Endodermal cell (in vitro differentiated cells): ENCODE measurements at places on chromosomes 5 and 9. TPM values are rescaled to one million over a fixed set of nuclear protein-coding genes. Genes with fewer than 3 reads are reported as not detected.

DNA sequence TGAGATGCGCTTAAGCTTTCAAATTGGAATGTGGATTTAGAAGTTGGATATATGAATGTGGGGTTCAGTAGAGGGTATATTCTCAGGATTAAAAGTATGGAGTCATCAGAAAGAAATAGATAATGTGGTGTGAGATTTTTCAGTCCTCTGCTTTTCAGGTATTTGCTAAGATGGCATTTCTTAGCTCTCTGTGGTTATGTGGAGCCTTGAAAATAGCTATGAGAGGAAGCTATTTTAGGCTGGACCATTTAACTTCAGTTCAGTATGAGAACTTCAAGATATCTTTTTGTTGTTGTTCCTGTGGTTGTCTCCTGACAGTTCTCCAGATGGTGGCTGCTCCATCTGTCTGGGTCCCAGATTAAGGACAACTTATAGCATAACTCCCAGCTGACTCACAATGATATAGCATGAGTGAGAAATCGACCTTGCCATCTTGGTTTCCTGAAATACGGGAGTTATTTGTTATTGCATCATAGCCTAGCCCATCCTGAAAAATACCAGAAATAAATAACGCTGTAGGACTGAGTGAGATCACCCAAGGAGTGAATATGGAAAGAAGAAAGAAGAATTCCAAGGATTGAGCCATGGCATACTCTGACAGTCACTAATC, 461.5 kb downstream of the ANXA1 start:
- peaks cover 8% of the 10 kb centered on the region for H3K4me1 ChIP-seq
- no peak overlapping the region for H3K4me3 ChIP-seq
- no peaks in the 10 kb centered on the region for H3K36me3 ChIP-seq
- H3K27ac ChIP-seq, result no peak overlapping the region
- DNase-seq, result no peak

- H3K4me1 ChIP-seq, result no peaks in the 10 kb centered on the region
- DNase-seq, result no peak
- no peak overlapping the region for H3K4me3 ChIP-seq
- no peak overlapping the region for H3K27ac ChIP-seq
These were observed 263.5 kb upstream of the ANKRD55 start for GRCh38 chr5:56496581-56497063.

DNA sequence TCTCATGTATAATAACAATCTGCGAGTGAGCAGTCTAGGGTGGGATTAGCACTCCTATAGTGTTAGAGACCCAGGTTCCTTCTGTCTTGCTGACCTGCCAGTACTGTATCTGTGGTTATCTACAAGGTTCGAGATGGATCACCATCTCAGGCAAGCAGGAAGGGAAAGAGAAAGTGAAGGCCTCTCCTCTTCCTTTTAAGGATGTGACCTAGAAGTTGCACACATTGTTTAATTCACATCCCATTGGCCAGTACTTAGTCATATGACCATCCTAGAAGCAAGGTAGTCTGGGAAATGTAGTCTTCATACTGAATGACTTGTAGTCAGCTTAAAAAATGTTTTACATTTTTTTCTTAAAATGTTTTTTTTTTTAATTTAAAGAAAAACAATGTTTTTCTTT, 168.6 kb downstream of the CARTPT start:
- H3K4me1 ChIP-seq, result no peaks in the 10 kb centered on the region
- no peak overlapping the region for H3K27ac ChIP-seq
- H3K36me3 ChIP-seq, result no peaks in the 10 kb centered on the region
- no peak for DNase-seq
- H3K4me3 ChIP-seq, result no peak overlapping the region

- H3K4me1 ChIP-seq, result peaks cover 4% of the 10 kb centered on the region
- H3K27ac ChIP-seq, result no peak overlapping the region
- no peak for DNase-seq
These were observed 11.7 kb downstream of the CDC14B start for GRCh38 chr9:96607971-96608370.

DNA sequence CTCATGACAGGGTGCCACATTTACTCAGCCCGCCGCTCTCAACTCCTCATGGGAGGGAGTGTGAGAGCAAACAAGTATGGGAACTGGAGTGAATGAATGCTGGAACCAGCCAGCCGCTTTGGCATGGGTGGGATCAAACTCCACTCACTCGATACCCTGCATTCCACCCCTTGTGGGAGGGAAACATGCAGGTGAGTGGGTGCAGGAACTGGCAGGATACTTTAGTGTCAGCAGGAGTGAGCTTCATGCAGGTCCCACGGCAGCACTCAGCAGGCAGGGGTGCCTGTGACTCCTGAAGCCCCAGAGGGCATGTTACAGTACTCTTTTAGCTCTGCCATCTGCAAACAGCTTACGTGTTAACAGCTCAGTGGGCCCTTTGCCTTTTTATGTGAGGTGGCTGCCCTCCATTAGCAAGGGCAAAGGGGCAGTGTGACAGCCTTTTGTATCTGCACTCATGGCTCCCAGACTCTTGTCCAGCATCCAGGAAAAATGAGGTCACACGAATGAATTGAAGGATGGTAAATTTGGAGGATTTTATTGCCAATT, 433.2 kb upstream of the NMUR2 start:
- H3K27me3 ChIP-seq, result no peaks in the 10 kb centered on the region
- H3K36me3 ChIP-seq, result no peaks in the 10 kb centered on the region
- H3K4me3 ChIP-seq, result no peak overlapping the region

DNA sequence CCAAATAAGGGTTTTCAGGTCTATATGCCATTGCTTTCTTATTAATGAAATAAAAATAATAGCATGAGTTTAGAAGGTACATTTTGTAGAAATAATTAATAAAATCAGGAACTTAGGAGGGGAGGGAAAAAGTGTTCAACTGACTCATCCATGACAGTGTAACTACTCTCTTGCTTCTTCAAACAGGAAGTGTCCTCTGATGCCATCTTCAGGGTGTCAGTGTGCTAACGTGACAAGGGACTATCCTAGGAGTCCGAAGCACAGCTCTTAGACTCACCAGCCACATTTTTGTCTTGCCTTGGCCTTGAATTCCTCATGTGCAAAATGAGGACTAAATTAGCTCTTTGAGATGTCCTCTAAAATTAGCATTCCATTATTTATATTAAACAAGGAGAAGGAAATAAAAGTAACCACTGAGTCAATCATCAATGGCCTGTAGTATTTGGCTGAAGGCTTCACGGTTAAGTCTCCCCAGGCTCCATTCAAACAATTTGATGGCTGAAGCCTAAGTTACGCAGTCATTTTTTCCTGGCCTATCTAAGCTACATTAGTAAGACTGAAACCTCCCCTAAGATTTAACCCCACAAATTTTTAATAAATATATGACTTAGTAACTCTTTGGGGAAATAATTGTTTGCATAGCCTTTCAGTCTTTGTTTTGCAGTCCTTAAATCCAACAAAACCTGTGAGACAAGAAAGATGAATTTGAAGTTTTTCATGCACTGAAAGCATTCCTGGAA, 151.1 kb downstream of the ARL15 start:
- no peak overlapping the region for H3K4me3 ChIP-seq
- no peak overlapping the region for H3K27ac ChIP-seq
- no peak for DNase-seq
- no peaks in the 10 kb centered on the region for H3K36me3 ChIP-seq

DNA sequence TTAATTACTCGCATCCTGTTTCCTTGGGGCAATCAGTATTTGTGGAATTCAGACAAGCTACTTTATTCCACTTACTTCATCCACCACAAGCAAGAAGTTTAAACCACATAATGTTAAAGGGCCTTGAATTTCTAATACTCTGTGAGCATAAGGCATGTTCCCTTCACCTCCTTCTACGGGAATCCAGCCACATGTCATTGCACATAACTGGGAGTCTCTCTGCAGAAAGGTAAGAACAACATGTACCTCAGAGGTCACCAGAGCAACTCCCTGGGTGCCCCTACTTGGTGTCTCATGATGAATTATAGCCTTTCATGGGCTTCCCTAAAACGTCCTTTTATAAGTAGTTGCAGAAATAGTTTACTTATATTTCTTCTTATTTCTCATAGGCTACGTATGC, 553.2 kb downstream of the DTWD2 start:
- no peaks in the 10 kb centered on the region for H3K4me1 ChIP-seq
- H3K4me3 ChIP-seq, result no peak overlapping the region
- no peaks in the 10 kb centered on the region for H3K36me3 ChIP-seq
- no peaks in the 10 kb centered on the region for H3K27me3 ChIP-seq
- no peak overlapping the region for H3K27ac ChIP-seq

DNA sequence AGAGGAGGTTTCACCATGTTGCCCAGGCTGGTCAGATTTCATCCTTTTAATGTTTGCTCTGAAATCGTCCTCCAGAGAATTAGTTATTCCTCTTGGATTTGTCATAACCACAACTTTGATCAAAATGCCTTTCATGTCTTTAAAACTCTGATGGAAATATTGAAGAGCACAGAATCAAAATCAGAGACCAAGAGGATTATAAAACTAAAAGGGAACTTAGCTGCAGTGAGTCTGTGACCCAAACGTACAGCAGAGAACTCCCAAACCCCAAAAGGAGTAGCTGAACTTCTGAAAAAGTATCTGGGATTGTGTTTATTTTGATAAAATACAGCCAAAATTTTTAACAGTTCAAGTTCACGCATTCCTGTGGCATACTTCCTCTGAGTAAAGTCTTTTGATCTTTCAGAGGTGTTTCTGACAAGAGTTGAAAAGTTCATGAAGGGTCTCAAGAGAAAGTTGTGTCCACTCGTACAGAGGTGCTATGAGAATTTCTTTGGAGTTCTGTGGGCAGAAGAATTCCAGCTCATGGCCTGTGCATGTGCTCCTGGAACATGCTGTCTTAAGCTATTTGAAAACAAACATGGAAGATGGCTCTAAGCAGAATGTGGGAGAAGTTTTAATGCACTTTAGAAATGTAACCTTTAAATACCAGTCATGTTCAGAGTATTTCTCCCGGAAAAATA, 124.0 kb downstream of the ESM1 start:
- peaks cover 12% of the 10 kb centered on the region for H3K27me3 ChIP-seq
- no peaks in the 10 kb centered on the region for H3K36me3 ChIP-seq
- no peak overlapping the region for H3K4me3 ChIP-seq
- no peak overlapping the region for H3K27ac ChIP-seq
- no peak for DNase-seq
- H3K4me1 ChIP-seq, result no peaks in the 10 kb centered on the region

DNA sequence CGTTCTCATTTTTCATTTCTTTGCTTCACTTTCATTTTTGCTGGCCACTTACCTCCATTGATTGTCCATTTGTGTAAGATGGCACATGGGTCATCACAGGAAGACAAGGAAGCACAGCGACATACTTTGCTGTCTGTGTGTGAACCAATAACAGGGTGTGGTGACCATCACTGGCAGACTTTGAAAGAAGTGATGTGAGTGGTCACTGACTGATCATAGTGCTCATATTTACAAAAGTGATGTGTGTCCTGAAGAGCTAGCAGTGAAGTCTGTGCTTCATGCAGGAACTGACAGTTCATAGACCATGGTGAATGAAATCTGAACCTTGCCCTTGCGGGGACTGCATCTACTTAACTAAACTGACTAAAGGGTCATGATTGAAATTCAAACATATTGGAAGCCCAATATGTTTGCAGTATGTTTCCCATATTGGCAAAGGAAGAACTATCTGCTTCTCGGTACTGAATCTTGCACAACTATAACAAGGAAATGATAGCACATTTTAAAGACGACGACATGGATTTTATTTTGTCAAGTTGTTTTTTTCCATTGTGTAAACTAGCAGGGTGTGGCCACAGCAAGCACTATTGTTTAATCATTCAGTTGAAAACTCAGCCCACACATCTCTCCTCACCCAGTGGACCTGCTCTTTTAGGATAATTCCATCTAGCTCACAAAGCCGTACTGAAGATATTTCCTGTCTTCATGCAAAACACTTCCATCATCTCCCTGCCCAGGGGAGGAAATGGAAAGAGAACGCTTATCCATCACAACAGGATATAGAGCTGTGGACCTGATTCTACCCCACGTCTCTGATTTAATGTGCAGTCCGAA, 232.0 kb upstream of the ANKRD55 start:
- DNase-seq, result no peak
- H3K27ac ChIP-seq, result no peak overlapping the region
- H3K36me3 ChIP-seq, result no peaks in the 10 kb centered on the region

DNA sequence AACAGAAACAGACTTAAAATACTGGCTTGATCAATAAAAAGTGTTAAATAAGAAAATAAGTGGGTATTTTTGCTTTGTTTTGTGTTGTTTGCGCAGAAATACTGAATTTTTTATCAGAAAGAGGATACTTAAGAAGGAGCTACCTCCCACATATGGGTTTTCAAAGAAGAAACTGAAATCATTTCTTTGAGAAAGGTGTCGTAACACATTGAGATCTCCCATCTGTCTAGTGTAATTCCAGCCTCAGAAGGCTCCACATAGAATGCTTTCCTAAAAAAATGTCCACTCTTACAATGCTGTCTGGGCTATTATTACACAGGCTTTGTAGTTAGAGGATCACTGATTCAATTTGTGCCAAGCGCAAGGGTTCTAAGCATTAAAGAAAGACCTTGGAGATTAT, 226.2 kb downstream of the EPB41L4A start:
- no peak overlapping the region for H3K27ac ChIP-seq
- H3K27me3 ChIP-seq, result no peaks in the 10 kb centered on the region
- H3K36me3 ChIP-seq, result no peaks in the 10 kb centered on the region
- H3K4me1 ChIP-seq, result no peaks in the 10 kb centered on the region
- DNase-seq, result no peak

DNA sequence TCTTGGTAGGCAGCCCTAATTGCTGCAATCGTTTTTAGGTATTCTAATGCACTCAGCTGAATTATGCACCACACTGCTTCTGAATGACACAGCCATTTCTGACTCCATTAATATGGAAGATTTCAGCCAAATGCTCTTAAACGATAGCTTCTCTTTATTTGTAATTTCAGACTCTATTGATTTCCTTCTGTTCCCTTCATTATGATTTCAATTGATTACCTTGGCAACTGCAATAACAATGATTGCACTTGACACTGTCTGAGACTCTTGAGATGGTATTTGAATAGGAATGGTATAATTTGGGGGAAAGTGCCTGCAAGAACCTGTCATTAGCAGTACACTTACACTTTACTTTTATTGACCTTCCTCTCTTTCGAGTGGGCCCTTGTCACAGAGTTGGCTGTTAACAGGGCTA, 296.1 kb upstream of the DMAC1 start:
- H3K27ac ChIP-seq, result no peak overlapping the region
- H3K27me3 ChIP-seq, result no peaks in the 10 kb centered on the region
- H3K36me3 ChIP-seq, result no peaks in the 10 kb centered on the region
- DNase-seq, result no peak
- H3K4me3 ChIP-seq, result no peak overlapping the region
- H3K4me1 ChIP-seq, result no peaks in the 10 kb centered on the region

- DNase-seq, result no peak
- H3K27ac ChIP-seq, result no peak overlapping the region
- no peaks in the 10 kb centered on the region for H3K27me3 ChIP-seq
- peaks cover 15% of the 10 kb centered on the region for H3K36me3 ChIP-seq
- no peaks in the 10 kb centered on the region for H3K4me1 ChIP-seq
These were observed 73.4 kb downstream of the FBN2 start for GRCh38 chr5:128464596-128464995.

GRCh38 chr5:151202381-151203139, 21.3 kb downstream of the CCDC69 start:
- H3K27ac ChIP-seq, result no peak overlapping the region
- no peak overlapping the region for H3K4me3 ChIP-seq
- H3K36me3 ChIP-seq, result no peaks in the 10 kb centered on the region

GRCh38 chr9:6049798-6050197, 34.4 kb upstream of the RANBP6 start:
- H3K27ac ChIP-seq, result no peak overlapping the region
- peak; percentile 79 for DNase-seq
- H3K27me3 ChIP-seq, result peaks cover 27% of the 10 kb centered on the region
- no peaks in the 10 kb centered on the region for H3K36me3 ChIP-seq
- no peaks in the 10 kb centered on the region for H3K4me1 ChIP-seq

DRD1 gene
- total RNA-seq, result 0.59 and 0.66 TPM in 2 replicates

OR1Q1 gene
- not detected in 2 replicates for total RNA-seq

ZNF367 gene
- 7.0 and 7.7 TPM in 2 replicates for total RNA-seq

CNTNAP3 gene
- 0.97 to 1.4 TPM (median 1.1 TPM) in 3 replicates for total RNA-seq

IGFBPL1 gene
- total RNA-seq, result 82.2 to 113 TPM (median 90.3 TPM) in 3 replicates

ADGRV1 gene
- 66.2 to 97.6 TPM (median 89.9 TPM) in 3 replicates for total RNA-seq

ALDOB gene
- total RNA-seq, result 0.21 to 0.29 TPM in 2 of 3 replicates, not detected in the other
